ENCODE measurements at places on chromosomes 11 and 22.

- DNase-seq: no peak
Observed at GRCh38 chr11:125990244-125990643, 44.4 kb downstream of the VSIG10L2 start.

GRCh38 chr11:45486461-45486860 is 179.0 kb downstream of the CHST1 start:
- DNase-seq: no peak

DNA sequence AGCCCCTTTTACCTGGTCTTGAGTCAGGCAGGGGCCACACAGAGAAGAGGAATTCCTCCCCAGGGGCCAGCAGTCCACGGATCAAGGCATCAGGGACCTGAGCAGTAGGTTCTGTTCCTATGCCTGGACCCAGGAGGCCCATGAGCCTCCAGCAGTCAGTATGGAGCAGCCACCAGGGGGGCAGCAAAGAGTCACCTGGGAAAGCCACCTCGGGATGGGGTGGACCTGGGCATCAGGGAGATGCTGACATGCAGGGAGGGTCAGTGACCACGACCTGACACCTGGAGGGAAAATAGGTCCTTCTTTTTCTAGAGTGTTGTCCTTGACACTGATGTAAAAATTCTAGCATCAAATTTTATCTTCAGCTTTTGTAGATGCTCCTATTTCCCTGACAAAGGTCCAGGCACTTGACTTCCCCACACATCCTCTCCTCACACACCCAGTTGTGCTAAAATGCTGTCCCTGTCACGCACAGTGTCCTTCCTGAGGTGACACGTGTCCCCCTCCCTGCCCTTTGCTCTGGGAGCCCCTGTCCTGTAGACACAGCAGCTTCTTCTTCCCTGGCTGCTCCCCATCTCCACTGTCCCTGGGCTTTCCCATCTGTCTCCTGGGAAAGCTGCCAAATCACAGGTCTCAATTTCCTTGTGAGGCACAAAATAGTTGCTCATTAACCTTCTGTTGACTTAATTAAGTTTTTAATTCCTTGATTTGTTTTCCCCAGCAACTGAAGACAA is 70.0 kb upstream of the IGLL5 start:
- DNase-seq: no peak

GRCh38 chr22:26429458-26430286 is 612 bp downstream of the ASPHD2 start:
- DNase-seq: no peak

DNA sequence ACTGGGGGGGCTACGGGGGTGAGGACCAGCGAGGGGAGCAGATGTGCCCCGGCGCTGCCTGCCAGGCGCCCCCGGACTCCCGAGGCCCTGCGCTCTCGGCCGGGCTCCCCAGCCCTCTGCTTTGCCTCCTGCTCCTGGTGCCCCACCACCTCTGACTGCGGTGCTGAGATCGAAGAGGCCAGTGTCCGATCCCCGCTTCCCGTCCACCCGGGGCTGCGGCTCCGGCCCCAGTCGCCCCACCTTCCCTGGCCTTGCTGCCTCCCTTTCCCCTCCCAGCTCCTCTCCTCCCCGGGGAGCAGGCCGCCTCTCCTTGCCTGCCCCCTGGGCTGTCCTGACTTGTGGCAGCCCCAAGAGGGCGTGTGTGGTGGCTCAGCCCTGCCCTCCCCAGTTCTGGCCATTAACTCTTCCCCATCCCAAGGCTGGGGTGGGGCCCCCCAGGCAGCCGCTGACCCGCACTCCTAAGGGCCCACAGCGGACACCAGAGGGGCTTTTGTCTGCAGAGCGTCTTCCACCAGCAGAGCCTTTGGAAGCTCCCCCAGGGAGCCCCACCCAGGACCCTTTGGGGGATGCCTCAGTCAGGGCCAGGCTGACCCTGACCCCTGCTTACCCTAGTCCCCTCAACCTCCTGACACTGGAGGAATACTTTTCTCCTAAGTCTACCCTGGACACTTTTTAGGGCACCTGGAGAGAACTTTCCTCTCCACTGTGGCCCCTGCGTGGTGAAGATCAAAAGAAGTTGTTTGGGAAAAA is 16.6 kb downstream of the RTN4RL2 start:
- DNase-seq: no peak

DNA sequence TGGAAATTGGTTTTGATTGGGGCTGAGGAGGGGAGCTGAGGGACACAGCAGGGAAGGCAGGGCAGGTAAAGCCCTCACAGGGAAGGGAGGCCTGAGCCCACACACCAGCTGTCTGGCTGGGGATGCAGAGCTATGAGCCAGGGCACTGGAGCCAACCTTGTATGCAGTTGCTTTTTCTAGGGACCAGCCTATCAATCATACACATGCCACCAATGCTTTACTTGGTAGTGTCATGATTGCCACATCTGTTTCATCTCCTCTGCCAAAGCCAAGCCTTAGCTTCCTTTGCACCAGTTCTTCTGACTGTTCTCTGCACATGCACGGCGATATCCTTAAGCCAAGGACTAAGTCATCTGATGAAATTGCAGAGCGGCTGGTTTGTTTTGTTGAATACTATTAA is 207.1 kb upstream of the PLET1 start:
- no peak for DNase-seq

- no peak for DNase-seq
Observed at GRCh38 chr11:16989554-16989953, 24.7 kb downstream of the PLEKHA7 start.

DNA sequence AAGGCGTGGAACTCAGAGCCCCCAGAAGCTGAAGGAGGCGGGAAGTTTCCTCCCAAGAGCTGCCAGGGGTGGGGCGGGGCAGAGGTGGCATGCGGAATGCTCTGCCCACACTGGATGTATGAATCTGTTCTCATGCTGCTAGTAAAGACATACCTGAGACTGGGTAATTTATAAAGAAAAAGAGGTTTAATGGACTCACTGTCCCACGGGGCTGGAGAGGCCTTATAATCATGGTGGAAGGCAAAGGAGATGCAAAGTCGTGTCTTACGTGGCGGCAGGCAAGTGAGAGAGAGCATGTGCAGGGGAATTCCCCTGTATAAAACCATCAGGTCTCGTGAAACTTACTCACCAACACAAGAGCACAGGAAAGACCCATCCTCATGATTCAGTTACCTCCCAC is 57.6 kb downstream of the SMIM38 start:
- no peak for DNase-seq

- no peak for DNase-seq
Observed at GRCh38 chr22:31692186-31692886, 30.3 kb upstream of the PISD start.

- peak; percentile 36 for DNase-seq
Observed at GRCh38 chr11:20026629-20027555, 133.4 kb downstream of the DBX1 start.

GRCh38 chr11:117829369-117829725 is 4.8 kb upstream of the FXYD2 start:
- DNase-seq: no peak

GRCh38 chr11:61129639-61130523 is 27.6 kb downstream of the CD5 start:
- DNase-seq: no peak

DNA sequence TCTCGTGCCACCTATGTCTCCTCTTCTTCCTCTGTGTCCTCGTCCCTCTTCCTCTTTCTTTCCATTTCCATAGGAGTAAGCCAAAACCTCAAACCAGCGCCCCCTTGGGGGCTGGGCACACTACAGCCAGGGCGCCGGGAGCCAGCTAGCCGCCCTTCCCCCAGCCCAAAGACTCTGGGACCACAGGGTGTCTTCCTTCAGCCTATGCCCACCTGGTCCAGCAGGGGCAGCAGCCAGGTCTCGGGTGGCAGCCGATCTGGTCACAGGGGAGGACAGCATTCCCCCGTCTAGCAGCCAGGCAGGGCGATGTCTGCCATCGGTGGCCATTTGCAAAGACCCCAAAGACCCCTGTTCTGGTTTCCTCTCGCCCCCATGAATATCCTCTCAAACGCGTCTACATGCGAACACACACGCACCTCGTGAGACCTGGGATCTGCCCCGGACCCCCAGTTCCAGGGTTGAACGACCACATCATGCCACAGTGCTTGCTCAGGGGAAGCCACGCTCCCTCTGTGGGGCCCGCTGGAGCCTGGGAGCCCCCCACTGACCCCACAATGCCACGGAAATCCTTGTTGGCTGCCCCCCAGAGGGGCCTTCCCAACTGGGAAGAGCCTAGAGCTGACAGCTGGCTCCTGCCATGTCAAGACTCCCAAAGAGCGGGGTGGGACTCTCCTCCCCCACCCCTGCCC is 546.0 kb upstream of the CCDC179 start:
- no peak for DNase-seq

DNA sequence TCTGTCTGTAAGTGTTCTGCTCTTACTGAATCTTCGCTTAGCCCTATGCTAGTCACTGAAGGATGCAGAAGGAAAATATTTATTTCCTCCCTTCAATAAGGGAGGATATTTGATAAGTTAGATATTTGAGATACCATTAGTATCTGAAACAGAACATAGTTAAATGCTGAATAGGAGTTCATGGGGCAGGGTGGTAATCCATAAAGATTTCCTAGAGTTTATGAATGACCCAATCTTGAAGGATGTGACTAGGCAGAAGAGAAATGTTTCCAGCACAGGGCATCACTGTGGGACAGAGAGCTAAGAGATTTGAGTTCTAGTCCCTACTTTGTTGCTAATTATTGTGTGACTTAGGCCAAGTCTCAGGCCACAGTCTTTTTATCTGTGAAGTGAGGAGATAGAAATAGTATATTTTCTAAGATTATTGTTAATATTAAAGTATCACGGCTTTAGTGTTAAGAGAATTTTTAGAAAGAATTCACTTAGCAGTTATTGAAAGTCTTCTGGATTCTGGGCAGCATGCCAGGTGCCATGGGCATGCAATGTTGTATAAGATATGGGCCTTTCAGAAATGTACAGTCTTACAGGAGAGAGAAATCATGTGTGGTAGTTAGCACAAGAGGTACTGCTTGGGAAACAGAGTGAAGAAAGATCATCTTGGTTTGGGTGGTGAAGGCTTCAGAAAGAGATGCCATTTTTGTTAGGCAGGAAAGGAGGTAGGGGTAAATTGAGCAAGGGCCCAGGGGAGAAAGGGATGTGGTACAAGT is 24.0 kb downstream of the SWAP70 start:
- no peak for DNase-seq

DNA sequence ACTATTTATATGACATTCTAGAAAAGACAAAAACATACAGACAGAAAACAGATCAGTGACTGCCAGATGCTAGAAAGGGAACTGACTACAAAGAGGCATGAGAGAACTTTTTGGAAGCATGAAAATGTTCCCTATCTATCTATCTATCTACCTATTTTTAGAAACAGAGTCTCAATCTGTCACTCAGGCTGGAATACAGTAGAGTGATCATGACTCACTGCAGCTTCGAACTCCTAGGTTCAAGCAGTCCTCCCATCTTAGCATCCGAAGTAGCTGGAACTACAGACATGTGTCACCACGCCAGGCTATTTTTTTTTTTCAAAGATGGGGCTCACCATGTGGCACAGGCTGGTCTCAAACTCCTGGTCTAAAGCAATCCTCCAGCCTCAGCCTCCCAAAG is 6.9 kb downstream of the SBF2 start:
- no peak for DNase-seq

DNA sequence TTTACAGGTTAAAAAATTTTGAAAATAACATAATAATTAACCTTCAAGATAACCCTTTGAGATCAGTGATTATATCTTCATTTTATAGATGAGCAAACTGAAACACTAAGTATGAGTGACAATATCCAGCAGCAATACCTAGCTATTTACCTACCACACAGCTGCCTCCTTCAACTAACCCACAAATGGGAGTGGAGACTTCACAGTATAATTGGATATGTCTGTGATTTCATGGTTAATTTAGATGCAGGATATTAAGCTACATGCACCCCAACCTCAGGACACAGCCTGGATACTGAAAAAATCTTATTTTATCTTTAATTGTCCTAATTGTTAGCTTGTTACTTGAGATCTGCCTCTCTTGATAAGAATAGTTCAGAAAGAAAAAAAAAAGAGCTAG is 297.2 kb upstream of the ANO5 start:
- no peak for DNase-seq

GRCh38 chr11:100827934-100828661 is 141.0 kb downstream of the ARHGAP42 start:
- no peak for DNase-seq

- no peak for DNase-seq
Observed at GRCh38 chr11:111612224-111612623, 10.0 kb downstream of the SIK2 start.

- peak; percentile 41 for DNase-seq
Observed at GRCh38 chr11:22407921-22408320, 69.7 kb downstream of the SLC17A6 start.

DNA sequence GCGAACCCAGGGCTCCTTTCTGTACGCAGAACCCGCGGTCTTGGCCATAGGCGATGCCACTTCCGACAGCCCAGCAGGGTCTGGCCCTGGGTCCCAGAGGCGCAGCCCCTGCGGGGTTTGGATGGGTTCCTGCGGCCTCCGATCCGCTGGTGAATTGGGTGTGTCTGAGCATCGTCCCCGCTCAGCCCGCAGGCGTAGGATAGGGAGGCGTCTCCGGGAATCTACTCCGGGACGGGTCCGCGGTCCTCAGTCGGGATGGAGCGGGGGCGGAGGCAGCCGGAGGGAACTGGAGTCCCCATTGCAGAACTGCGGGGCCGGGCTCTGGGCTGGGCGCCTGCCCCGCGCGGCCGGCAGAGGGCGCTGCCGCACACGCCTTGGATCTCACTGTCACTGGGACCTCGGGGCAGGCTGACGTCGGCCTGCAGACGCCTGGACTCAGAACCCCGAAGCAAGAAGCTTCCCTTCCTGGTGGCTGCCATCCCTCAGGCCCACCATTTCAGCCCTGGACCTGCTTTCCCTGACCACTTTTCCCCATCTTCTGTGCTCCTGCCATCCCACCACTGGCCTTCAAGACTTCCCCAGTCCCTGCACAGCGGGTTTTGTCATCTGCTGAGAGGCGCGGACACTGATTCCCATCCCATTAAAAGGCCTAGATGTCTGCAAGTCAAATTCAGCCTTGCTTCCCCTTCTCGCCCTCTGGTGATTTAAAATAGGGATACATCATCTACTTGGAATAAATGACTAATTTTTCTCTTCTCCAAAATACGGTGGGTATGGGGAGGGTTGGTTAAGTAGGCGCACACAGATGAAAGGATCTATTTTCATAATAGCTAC is 38.3 kb upstream of the CREB3L1 start:
- DNase-seq: peak; percentile 46

DNA sequence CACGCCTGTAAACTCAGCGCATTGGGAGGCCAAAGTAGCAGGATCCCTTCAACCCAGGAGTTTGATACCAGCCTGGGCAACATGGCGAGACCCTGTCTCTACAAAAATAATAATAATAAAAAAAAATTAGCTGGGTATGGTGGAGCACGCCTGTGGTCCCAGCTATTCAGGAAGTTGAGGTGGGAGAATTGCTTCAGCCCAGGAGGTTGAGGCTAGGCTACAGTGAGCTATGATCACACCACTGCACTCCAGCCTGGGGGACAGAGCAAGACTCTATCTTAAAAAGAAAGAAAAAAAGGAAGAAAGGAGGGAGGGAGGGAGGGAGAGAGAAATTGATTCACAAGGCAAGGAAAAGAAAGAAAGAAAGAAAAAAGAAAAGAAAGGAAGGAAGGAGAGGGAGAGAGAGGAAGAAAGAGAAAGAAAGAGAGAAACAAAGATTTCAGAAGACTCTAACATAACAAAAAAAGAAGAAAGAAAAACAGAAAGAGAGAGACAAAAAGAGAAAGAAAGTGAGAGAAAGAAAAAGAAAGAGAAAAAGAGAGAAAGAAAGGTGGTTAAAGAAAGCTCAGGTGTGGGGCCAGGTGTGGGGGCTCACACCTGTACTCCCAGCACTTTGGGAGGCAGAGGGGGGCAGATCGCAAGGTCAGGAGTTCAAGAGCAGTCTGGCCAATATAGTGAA is 37.3 kb upstream of the MYH9 start:
- no peak for DNase-seq
